HuH-7.5 (cell line): ENCODE measurements at places on chromosomes 5 and 9.

GRCh38 chr5:177462021-177462670 is 11.3 kb downstream of the DBN1 start:
- DNase-seq, result no peak

GRCh38 chr5:137148159-137148558 is 351.0 kb downstream of the SPOCK1 start:
- no peak for DNase-seq

- peak; percentile 13 for DNase-seq
These were observed 7.2 kb downstream of the NACC2 start for GRCh38 chr9:136087741-136088480.

GRCh38 chr9:95425910-95426551 is 90.7 kb downstream of the PTCH1 start:
- DNase-seq, result peak; percentile 43

DNA sequence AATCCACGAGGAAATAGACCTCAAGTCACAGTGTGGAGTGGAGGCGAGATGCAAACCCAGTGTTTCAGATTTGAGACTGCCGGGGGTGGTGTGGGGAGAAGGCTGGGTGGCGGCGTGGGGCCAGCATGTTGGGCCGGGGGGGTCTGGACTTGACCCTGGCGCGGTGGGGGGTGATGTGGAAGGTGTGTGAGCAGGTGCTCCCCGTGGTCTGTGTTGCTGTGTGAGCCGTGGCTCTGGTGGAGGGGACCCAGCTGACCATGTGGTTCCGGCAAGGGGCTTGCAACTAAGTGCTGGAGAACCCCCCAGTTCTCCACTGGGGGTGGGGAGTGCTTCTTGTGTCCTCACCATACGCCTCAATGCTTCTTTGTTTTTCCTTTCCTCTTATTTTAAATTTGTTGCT is 25.8 kb downstream of the PRRC2B start:
- no peak for DNase-seq

GRCh38 chr9:89477811-89478630 is 19.9 kb downstream of the SEMA4D start:
- no peak for DNase-seq

- DNase-seq, result no peak
These were observed 186.7 kb upstream of the TLX3 start for GRCh38 chr5:171122372-171122771.

- no peak for DNase-seq
These were observed 184.5 kb downstream of the FBN2 start for GRCh38 chr5:128353441-128354107.

DNA sequence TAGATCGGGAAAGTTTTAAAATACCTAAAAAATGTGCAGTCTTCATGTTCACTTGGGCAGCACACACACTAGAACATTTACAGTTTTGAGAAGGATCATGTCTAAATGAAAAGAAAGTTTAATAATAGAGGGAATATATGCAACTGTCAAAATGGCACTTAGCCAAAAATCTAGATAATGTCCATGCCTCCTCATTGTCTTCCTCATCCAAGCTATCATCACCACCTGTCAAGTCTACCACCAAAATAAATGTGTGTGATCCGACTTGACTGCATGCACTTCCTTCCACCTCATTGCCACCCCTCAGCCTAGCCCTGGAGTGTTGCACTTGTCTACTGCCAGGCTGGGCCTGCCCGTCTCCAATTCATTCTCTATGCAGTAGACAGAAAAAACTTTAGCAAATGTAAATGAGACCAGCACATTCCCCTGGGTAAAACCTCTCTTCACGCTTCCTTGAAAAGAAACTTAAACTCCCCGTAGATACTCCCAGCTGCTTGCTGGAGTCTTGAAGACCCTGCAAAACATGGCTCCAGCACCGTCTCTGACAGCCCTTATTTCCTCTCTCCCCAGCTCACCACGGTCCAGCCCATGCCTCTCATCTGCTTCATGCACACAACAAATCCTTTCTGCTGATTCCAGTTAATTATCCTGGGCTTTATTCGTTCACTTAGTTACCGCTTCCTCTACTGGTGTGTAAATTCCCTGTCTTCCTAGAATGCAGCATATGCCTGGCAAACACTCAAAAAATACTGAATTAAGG is 66.9 kb downstream of the FANCC start:
- DNase-seq, result no peak

DNA sequence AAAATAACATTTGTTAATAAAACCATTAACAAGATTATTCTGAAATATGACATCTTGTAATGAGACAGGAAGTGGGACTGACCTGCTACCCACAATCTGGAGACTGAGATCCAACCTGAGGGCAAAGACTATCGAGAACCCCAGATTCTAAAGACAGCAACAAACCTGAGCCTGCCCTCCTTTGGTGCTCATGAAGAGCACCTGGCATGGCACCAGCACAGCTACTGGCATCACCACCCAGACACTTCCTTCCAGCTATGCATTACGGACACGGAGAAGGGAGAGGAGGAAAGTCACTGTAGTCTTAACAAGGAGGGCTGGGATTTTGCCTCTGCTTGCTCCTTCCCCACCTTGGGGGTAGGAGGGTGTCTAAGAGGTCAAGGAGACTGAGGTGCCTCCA is 105.5 kb downstream of the AUH start:
- no peak for DNase-seq

DNA sequence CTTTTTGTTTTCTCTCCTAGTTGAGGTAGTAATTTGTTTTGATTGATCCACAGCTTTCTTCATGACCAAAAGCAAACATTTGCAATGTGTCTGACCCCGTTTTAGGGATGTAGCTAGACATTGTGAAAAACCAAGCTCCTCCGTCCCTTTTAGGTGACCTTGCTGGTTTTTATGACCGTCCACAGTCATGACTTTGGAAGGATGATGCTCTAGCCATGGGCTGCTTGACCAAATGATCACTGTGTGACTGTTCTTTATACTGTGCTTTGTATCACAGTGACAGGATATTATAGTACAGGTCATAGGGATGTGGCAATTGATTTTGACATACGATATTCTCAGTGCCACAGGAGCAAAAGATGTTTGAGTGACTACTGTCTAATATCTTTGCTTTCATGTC is 54.4 kb downstream of the KCNN2 start:
- no peak for DNase-seq

DNA sequence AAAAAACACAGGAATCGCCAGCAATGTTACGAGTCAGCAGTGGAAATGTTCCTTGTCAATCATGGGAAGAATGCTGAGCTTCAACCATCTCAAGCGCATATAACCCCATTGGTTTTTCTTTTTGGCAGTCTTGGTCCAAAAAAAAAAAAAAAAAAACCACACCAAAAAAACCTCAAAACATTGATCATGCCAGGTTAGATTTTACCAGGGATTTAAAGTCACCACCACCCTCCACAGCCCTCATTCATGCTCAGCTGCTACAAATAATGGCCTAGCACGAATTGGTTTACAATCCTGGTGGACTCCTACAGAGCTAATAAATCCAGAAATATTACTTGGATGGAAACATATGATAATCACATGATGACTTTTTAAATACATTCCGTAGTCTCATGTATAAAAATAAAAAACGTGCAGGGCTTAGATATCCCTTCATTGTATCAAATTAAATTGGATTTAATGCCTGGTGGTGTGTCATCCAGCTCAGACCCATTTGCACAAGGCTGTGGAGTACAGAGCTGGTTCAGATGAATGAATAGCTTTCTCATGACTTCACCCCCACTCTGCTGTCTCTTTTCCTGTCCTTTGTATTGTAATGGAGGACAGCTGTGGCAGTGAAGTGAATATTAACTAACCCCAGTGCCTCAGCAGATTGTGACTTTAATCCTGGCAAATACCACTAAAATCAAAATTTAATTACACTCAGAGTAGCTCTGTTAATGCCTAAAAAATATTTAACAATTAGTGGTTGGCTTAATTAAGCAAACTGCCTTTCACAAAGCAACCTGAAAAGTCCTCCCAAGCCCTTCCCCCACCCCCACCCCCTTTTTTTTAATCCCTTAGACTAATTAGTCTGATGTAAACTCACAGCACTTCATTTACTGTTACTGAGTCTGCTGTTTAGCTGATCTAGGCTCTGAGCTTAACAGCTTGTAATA is 626.5 kb upstream of the ZNF608 start:
- no peak for DNase-seq

DNA sequence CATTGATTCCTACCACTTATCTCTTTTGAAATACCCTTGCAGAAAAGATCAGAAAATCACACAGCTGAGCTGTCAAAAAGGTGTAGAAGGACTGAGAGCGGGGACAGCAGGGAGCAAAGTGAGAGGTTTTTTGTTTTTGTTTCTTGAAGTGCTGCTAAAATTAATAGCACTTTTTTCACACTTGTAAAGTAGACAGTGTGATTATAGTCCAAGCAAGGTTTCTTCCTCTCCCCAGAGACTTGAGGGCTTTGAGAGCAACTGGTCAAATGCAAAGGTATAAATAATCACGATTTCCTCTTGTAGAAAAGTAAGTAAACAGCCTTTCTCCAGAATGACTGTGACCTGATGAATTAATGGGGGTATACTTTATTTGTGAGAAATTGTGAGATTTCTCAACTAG is 326.9 kb downstream of the ZNF608 start:
- no peak for DNase-seq

DNA sequence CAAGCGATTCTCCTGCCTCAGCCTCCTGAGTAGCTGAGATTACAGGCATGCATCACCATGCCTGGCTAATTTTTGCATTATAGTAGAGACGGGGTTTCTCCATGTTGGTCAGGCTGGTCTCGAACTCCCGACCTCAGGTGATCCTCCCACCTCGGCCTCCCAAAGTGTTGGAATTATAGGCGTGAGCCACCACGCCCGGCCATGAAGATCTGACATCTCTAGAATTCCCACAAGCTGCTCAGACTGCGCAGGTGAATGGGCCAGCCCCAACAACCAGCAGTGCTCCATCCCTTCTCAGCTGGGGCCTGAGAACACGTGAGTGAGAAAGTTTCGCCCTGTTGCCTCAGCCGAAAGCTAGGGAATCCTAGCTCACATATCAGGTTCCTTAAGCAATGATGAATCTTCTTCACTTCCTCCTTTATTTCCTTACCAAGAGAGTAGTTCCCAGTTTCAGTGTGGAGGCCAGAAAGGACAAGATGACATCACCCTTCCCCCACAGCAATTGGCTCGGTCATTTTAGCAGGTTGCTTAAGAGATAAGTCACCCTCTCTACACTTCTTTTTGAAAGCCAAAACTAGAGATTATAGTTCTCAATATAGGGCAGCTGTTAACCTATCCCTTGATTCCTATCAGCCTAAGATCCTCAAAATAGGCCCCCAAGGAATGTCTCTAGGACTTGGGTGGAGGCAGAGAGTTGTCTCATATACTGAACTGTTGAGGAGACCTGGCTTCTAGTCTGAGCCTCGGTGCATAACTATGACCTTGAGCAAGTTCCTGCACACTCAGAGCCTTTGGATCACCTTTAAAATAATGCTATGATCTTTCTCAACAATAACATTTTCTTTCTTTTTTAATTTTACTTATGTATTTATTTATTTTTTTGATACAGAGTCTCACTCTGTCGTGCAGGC is 23.9 kb upstream of the PPP2CA start:
- DNase-seq, result no peak

DNA sequence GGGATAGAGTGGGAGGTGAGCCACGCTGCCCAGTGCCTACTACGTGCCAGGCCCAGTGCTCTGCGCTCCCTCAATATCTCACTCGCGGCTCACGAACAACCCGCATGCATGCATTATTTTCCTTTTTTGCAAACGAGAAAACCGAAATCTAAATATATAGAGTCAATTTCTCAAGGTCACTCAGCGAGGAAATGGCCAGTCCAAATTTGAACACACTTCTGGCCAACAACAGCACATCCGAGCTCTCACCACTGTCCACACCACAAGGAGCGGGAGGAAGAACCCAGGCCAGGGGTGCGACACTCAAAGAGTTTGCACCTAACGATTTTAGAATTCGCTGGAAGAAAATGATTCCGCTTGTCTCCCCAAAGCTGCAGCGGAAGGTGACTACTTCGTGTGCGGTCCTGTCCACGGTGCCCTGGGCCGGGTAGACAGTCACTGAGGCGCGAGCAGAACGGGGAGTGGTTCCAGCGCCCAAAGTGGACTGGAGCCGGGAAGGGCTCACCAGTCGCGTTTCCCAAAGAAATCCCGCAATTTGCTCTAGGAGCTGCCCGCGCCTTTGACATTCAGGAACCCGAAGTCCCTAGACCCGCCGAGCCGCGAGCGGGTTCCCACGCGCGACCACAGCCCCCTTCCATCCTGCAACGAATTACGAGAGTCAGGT is 1.1 kb upstream of the TLX3 start:
- no peak for DNase-seq

- DNase-seq, result peak; percentile 25
These were observed 17.9 kb upstream of the POC5 start for GRCh38 chr5:75734913-75735789.

- no peak for DNase-seq
These were observed 237.2 kb upstream of the CTNND2 start for GRCh38 chr5:12141496-12141895.

DNA sequence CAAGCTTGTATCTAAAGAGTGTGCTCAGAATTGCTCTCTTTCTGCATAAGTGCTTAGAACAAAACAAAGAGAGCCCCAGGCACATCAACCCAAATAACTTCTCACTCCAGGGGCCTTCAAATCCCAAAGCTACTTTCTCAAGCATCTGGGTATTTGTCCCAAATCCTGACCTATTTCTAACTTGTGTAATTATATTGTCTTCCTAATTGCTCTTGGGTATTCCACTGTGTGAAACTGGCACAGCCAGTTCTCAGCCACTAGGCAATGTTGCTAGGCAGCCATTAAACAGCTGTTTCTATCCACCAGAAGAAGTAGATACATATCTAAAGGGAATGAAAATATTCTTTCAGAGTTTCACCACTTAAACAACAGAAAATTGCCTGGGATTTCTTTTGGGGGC is 198.8 kb downstream of the PRELID2 start:
- DNase-seq, result no peak

- DNase-seq, result no peak
These were observed 548.3 kb upstream of the CDH18 start for GRCh38 chr5:20536341-20536740.

DNA sequence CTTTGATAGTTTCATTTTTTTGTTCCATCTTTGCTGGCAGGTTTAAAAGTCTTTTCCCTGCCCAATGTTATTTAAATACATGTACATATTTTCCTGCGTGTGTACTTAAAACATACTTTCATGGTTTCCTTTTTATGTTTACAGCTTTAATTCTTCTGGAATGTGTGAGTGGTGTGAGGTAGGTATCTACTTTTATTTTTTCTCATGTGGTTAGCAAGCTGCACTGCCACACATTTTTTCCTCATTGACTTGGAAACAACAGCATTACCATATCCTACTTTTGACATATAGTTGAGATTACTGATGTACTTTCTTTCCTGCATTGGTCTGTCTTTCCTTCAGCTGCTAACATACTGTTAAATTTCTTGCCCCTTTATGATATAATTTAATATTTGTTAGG is 51.4 kb upstream of the COL15A1 start:
- no peak for DNase-seq

- peak; percentile 32 for DNase-seq
These were observed 177.2 kb upstream of the MAP3K1 start for GRCh38 chr5:56638061-56638621.

DNA sequence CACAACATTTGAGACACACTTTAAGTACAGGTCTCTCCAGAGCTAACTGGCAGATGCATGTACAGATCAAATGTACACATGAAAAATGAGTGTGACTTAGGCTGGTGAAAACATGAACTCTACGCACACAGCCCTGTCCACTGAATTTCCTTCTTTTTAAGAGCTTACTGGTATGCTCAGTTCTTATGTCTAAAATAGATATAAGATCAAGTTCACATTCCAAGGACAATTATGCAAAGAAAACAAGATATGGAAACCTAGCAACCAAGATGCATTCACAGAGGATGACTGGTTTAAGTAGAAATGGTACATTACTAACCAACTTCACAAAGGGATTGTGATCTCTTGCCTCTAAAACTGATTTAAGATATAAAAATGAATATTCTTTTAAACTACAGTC is 56.7 kb downstream of the TLE1 start:
- DNase-seq, result no peak

- no peak for DNase-seq
These were observed 39.5 kb downstream of the MED10 start for GRCh38 chr5:6338871-6339270.
